Large intestine (tissue), 12 donors: ENCODE measurements at places on chromosomes 4 and X. TPM values are rescaled to one million over a fixed set of nuclear protein-coding genes. Genes with fewer than 3 reads are reported as not detected.

- H3K36me3 ChIP-seq = no peaks in the 10 kb centered on the region
- H3K27me3 ChIP-seq = no peaks in the 10 kb centered on the region
- no peak for DNase-seq
- H3K4me1 ChIP-seq = no peaks in the 10 kb centered on the region
Measured at GRCh38 chrX:122869171-122869570, 314.9 kb upstream of the GRIA3 start.

- no peak overlapping the region for H3K27ac ChIP-seq
- DNase-seq = no peak
- H3K4me3 ChIP-seq = no peak overlapping the region
- no peaks in the 10 kb centered on the region for H3K4me1 ChIP-seq
Measured at GRCh38 chrX:49129427-49129826, 5.9 kb upstream of the GPKOW start.

PRAF2 gene
- 14.0 TPM for polyA plus RNA-seq

PALLD gene
- 59.7 TPM for polyA plus RNA-seq

BEND2 gene
- polyA plus RNA-seq = not detected

GRCh38 chrX:77900688-77901087 lies 1.4 kb downstream of the COX7B start:
- peaks cover 4% of the 10 kb centered on the region for H3K36me3 ChIP-seq
- peaks cover 2% of the 10 kb centered on the region for H3K4me1 ChIP-seq
- DNase-seq = no peak
- no peaks in the 10 kb centered on the region for H3K27me3 ChIP-seq
- peak overlapping the region; percentile 97 for H3K27ac ChIP-seq
- peak overlapping the region; percentile 51 for H3K4me3 ChIP-seq

DNA sequence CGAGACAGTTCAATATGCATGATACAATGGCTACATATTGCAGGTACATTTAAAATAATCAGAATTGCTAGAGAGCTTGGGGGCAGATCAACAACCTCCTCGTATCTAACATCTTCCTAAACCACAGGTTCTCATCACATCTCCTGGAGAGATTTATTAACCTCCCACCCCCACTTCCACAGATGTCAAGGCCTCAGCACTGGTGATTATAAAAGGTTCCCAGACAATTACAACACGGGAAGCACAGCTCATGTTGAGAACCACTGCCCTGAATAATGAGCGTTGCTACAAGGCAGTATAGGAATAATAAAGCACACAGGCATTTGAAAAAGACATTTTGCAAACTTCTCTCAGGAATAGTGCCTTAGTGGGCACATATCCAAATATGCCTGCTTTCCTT lies 42.8 kb downstream of the ELOVL6 start:
- H3K36me3 ChIP-seq = no peaks in the 10 kb centered on the region
- no peak overlapping the region for H3K4me3 ChIP-seq
- no peak overlapping the region for H3K27ac ChIP-seq
- H3K27me3 ChIP-seq = no peaks in the 10 kb centered on the region
- H3K4me1 ChIP-seq = no peaks in the 10 kb centered on the region

DNA sequence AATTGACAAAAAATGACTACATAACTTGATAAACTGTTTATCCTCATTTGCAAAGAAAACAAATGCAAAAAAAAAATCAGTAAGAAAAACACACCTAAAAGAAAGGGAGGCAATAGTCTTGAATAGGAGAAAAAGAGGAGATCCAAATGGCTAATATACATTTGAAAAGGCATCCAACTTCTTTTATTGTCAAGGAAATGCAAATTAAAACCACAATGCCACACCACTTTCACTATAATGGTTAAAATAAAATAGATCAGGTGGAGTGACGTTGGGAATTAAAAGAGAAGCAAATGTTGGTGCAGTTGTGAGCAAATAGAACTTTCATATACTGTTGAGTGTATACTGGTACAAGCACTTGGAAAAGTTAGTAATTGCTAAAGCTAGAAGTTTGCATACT lies 3.6 kb downstream of the DCAF4L1 start:
- H3K27me3 ChIP-seq = no peaks in the 10 kb centered on the region
- H3K4me3 ChIP-seq = no peak overlapping the region
- no peak overlapping the region for H3K27ac ChIP-seq
- peaks cover 4% of the 10 kb centered on the region for H3K4me1 ChIP-seq

DNA sequence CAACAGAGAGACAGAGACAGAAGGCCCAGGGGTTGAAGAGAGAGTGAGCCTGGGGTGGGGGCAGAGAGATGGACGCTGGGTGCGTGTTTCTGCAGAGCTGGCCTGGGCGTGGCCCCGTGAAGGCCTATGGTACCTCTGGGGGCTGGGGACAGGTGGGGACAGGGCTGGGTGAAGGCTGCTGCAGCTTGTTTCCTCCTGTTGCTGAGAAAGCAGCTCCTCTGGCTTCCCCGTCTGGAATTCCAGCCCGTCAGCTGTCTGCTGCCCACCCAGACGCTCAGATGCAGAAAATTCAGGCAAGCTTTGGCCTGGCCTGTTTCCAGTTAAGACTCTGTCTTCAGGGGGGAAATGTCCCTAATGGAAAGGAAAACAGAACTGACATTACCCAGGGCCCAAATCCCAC lies 76.8 kb upstream of the PSAPL1 start:
- H3K27me3 ChIP-seq = peaks cover 8% of the 10 kb centered on the region
- H3K4me3 ChIP-seq = no peak overlapping the region
- no peak overlapping the region for H3K27ac ChIP-seq
- H3K4me1 ChIP-seq = no peaks in the 10 kb centered on the region
- no peak for DNase-seq

DNA sequence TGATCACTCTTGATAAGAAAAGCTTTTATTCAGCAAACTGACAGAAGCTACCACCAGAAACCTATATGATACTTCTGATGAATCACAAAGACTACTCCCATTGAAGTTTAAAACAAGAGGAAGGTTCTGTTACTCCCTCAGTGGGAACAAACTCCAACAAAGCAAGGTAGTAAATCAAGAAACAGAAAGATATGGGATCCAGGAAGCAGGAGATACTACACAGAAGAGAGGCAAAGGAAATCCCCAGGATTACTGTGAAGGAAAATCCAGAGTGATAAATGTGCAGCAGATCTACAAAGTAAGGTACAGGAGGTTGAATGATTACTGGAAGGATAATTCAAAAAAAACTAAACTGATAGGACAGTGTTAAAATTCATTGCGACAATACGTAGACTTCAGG lies 222.4 kb downstream of the HHIP start:
- no peak for DNase-seq
- no peaks in the 10 kb centered on the region for H3K36me3 ChIP-seq
- H3K4me3 ChIP-seq = no peak overlapping the region

GABRB1 gene
- 0.27 TPM for polyA plus RNA-seq

SLC49A3 gene
- polyA plus RNA-seq = 4.6 TPM

- H3K27ac ChIP-seq = no peak overlapping the region
- peak; percentile 4 for DNase-seq
- H3K36me3 ChIP-seq = no peaks in the 10 kb centered on the region
- no peaks in the 10 kb centered on the region for H3K4me1 ChIP-seq
Measured at GRCh38 chrX:49710744-49711319, 15.0 kb upstream of the PAGE1 start.

DNA sequence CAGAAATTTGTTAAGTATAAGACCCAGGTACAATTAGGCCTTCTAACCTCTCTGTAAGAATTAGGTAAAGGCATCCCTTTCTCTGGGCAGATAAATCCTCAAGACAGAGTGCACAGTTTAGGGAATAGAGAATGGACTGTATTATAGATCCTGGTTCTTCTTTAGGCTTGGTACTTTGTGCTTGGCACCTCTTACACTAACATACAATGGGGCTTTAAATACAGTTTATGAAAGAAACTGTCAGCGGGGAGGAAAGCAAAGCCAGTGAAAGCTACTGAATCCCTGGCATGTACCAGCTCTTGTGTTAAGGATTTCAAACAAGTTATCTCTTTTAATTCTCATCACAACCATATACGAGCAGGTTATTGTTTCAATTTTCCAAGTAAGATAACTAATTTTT lies 1350.0 kb downstream of the ADGRL3 start:
- no peaks in the 10 kb centered on the region for H3K27me3 ChIP-seq
- no peak for DNase-seq
- H3K4me3 ChIP-seq = no peak overlapping the region
- H3K36me3 ChIP-seq = no peaks in the 10 kb centered on the region

GRCh38 chrX:42515939-42516338 lies 262.0 kb downstream of the PPP1R2C start:
- no peaks in the 10 kb centered on the region for H3K4me1 ChIP-seq
- no peak for DNase-seq
- H3K36me3 ChIP-seq = no peaks in the 10 kb centered on the region
- no peak overlapping the region for H3K4me3 ChIP-seq

GRCh38 chr4:153335665-153336064 lies 8.8 kb upstream of the MND1 start:
- no peaks in the 10 kb centered on the region for H3K27me3 ChIP-seq
- DNase-seq = no peak
- H3K4me3 ChIP-seq = no peak overlapping the region
- H3K27ac ChIP-seq = no peak overlapping the region

- H3K4me3 ChIP-seq = no peak overlapping the region
- DNase-seq = no peak
- H3K27me3 ChIP-seq = no peaks in the 10 kb centered on the region
- H3K27ac ChIP-seq = no peak overlapping the region
Measured at GRCh38 chr4:4641254-4641653, 99.4 kb upstream of the STX18 start.

DNA sequence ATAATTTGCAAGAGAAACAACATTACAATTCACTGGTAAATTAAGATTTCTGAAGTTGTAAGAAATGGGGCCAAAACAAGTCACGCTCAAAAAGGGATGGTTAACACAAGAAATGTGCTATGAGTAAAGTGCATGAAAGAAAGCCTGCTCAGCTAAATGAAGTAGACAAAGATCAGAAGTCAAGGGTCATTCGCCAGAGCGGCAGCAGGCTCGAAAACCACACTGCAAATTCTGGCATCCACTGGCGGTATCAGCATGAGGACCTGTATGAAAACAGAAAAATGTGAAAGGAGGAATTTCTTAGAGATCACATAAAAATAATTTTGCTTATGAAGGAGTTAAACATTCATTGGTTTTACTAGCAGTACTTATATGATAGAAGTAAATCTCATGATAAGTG lies 49.6 kb downstream of the FBXL5 start:
- no peaks in the 10 kb centered on the region for H3K4me1 ChIP-seq
- no peaks in the 10 kb centered on the region for H3K27me3 ChIP-seq
- H3K27ac ChIP-seq = no peak overlapping the region
- H3K4me3 ChIP-seq = no peak overlapping the region
- peaks cover 32% of the 10 kb centered on the region for H3K36me3 ChIP-seq
- DNase-seq = no peak
